ENCODE measurements at places on chromosomes 3 and 15. TPM values are rescaled to one million over a fixed set of nuclear protein-coding genes. Genes with fewer than 3 reads are reported as not detected.
A peak's percentile ranks its signal among the peaks of the same experiment; 100 is the strongest.

The ZPLD1 gene
- not detected for total RNA-seq

The PTX3 gene
- total RNA-seq: 2.4 TPM

The CCDC80 gene
- 0.86 TPM for total RNA-seq

The NAA80 gene
- total RNA-seq: 13.3 TPM

The ALDH1A3 gene
- total RNA-seq: 2.8 TPM

DNA sequence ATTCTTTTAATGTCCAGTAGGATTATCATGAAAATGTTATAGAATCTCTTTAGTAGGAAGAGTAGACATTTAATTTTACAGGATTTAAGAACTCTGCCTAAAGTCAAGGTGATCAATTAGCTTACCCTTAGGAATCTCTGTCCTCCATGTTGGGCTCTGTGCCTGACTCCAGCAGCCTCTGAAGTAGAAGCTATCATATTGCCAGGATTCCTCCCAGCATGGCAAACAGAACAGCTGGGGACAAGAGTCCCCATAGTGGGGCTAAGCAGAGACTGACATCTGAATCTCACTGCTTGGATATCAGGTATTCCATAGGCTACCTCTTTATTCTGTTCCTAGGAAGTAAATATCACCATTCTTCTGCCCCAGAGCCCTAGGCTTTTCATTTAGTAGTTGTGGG, 1.5 kb downstream of the SLC15A2 start:
- no peak for DNase-seq

DNA sequence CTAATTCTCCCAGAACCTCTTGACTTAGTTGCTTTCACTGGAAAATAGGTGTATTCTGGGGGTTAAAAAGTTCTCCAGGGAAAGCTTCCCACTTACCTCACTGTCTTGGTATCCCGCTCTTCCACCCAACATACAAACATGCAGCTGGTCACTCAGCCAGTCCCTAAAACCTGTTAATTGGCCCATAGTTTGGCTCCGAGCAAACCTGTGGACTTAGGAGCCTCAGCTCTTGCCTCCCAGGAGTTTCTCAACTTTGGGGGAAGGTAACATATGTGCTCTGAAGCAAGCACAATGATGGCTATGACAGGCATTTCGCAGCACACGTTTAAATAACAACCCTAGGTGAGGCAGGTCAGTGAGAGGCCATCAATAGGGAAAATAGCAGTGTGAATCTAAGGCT, 25.8 kb upstream of the LRRFIP2 start:
- no peak for DNase-seq

GRCh38 chr3:170679190-170679589, 93.3 kb upstream of the SLC7A14 start:
- DNase-seq: no peak

- no peak for DNase-seq
Measured at GRCh38 chr15:35060591-35060990, 24.5 kb downstream of the NANOGP8 start.

DNA sequence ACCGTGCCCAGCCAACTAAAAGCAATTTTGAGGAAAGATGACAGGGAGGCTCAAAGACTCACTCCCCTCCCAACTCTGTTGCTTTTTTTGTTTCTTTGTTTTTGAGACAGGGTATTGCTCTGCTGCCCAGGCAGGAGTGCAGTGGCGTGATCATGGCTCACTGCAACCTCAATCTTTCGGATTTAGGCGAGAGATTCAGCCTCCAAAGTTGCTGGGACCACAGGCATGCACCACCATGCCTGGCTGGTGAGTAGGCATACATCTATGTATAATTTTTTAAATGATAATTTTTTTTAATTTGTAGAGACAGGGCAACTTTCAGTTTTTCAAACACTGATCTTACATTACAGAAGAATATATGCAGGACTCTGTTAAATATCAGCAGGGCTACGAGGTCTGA, 15.8 kb upstream of the THUMPD3 start:
- DNase-seq: no peak

DNA sequence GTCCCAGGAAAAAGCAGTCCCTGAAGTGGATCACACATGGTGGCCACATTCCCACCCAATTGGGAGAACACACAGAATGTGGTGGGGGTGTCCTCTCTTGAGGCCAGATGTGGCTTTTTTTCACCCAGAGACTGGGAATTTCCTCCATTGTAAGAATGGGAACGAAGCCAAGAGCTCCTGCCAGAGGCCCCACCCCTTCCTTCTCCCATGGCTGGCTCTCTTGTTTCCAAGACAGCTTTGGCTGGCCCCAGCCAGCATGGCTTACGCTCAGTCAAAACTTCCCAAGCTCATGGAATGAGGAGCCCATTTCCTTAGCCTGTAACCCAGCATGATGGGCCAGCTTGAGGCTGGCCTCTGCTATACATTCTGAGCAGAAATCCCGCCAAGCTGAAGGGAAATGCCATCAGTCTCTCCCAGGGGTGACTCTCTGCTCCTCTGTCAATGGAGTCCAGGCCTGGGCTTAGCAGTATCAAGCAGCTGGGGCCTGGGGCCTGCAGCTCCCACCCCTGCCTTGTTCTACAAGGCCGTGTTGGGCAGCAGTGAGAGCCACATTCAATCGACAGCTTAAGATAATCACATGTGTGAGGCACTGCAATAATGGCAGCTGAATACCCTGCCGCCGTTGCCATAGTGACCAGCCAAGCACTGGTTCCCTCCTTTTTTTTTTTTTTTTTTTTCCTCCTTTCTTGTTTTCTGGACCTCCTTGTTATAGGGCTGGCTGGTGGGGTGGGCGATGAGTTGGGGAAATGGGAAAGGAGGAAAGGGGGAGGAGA, 142.4 kb downstream of the EPHB1 start:
- peak; percentile 65 for DNase-seq

DNA sequence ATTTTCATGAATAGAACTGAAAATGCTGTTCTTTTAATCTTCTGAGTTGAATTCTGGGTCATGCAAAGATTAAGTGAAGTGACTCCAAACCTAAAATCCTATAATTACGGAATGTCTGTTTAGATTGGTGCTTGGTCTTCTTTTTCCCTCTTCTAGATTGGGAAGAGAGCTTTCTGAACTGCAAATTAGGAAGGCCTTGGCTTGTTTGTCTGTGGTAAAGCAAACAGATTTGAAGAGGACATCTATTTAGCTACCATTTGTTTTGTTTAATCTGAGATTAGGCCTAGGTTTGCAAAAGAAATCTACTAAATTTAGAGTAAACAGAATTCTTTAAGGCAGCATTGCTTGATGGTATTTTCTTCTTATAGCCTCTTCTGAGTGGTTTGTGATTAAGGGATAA, 23.5 kb downstream of the PAQR9 start:
- no peak for DNase-seq

DNA sequence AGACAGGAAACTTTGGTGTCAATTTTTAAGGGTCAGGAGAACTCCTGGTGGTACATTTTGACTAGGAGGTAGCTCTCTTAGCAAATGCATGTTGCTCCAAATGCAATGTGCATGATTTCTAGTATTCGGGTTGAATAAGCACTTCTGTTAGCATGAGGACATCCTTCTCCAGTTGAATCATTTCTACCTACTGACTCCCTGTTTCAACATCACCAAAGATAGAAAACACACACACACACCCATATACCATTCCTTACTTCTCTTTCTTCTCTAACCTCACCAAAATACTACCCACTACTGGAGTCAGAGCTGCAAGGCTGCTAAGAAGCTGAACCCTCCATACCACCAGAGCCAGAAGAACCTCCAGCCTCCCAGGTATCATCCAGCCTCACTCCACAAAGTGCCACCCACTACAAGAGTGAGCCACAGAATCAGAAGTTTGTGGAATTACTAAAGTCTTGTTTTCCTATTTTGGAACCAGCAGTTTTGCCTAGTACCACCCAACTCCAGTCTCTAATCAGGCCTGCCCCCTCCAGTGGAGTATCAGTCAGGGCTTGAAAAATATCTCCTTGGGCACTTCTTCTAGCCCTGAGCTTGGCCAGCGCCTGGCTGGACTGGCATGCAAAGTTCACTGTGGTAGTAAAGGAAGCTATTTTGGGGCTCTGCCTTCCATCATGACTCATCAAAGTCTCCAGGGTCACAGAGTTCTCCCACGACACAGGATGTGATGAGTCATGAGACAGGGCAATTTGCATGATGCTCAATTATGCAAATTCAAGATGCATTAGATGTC, 110.3 kb downstream of the CYP19A1 start:
- DNase-seq: no peak

- DNase-seq: no peak
Measured at GRCh38 chr3:129764090-129764489, 129.4 kb downstream of the TMCC1 start.

- DNase-seq: no peak
Measured at GRCh38 chr3:197080344-197080743, 50.7 kb upstream of the MELTF start.

All from glutamatergic neuron (in vitro differentiated cells).